Cardiac fibroblast (primary cell): ENCODE measurements at places on chromosomes 11 and 22.

DNA sequence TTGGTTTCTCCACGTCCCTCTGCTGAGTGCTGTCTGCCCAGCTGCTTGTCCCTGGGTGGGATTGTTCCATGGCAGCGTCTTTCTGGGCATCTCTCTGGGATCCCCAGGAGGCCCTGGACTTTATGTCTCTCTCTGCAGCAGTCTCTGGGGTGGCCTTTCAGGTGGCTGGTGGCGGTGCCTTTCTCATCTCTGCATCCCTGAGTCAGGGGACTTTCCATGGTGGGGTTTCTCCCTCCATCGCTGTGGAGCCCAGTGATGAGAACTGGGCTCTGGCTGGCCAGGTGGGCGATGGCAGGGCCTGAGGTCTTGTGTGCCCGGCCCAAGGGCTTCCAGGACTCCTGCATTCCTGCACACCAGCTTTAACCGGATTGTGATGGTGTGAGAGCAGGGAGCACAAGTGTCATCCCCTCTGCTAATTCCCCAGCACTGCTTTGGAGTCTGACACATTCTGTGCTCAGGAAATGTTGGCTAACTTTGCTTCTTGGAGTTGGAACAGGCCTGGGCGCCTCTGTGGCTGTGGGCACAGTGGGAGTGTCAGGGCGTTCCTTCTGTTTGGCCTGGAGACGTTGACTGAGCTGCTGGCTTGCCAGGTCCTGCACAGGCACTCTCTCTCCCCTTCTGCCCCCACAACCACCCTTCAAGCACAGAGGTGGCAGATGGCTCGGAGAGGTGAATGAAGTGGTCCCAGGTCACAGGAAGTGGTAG is 27.9 kb downstream of the FAM83F start:
- DNase-seq: no peak

DNA sequence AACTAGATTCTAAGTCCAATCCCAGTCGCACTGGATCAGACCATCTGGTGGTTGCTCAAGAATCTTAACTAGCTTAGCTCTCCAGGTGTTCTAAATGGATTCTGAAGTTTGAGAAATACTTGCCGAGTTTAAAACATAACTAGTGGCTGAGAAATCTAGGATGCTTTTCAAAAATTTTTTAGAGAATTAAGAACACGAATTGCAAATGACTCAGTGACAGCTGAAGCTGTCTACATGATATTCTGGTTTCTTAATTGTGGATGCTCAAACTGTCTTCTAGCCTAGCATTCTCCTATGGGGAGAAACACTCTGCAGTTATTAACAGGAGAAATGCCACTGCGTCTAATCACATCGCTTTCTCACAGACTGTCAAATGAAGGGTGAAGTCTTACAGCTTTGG is 20.2 kb upstream of the TP53AIP1 start:
- no peak for DNase-seq

GRCh38 chr11:65575568-65576231 is at the start of gene EHBP1L1:
Gene EHBP1L1 (plus strand): TSS chr11:65576053. CDS start chr11:65576303, 250 bp downstream.
- peak; percentile 58 for DNase-seq

- no peak for DNase-seq
Measured at GRCh38 chr11:77470504-77470903, 3.4 kb downstream of the PAK1 start.

DNA sequence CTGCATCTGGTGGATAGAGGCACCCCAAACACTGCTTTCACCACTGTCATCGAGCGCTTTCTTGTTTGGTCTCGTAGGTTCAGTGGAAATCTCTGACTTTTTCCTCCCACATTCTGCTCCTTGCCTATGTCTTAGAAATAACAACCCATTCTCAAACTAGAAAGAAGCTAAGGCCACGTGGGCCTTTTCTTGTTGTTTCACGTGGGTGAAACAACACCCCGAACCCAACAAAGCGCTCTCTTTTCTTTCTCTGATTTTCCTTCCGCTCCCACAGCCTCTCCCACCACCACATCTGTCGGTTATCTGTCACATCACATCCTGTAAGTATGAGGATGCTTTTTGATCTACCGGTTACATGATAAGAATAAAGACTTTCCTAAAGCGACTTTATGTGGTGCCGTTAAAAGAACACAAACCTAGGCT is 77.1 kb downstream of the LINC01488 start:
- no peak for DNase-seq

DNA sequence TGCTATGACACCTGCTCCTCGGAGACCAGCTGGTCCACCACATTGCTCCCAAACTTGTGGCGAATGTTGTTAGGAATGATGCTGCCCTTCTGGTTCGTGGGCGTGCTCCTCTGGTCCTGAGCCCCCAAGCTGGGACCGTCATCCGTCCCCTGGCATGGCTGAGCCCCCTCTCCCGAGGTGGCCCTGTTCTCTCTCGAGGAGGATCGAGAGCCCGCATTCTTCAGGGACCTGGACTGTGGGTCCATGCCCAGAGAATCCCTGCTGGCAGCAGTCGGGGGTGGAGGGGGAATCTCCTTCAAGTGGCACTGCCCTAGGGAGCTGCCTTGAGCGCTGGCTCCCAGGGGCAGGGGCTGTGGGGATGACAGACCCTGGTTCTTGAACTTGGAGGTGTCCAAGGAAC is 17.4 kb downstream of the TST start:
- DNase-seq: no peak

DNA sequence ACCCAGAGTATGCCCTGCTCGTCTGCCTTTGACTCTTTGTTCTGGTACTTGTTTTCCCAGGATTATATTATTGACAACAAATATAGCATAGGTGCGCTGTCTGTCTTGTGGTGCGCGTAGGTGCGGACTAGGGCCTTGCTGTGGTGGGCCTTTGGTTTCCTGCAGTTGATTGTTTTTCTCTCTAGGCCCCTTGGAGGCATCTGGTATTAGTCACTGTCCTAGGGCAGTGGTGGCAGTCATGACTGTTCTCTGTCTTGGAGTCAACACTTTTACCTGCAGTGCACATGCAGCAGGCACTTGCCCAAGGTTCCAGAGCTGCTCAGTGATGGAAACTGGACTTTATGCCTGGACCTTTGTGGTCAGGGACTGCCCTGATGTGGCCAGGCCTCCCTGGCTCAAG is 18.6 kb downstream of the PPP6R2 start:
- no peak for DNase-seq

DNA sequence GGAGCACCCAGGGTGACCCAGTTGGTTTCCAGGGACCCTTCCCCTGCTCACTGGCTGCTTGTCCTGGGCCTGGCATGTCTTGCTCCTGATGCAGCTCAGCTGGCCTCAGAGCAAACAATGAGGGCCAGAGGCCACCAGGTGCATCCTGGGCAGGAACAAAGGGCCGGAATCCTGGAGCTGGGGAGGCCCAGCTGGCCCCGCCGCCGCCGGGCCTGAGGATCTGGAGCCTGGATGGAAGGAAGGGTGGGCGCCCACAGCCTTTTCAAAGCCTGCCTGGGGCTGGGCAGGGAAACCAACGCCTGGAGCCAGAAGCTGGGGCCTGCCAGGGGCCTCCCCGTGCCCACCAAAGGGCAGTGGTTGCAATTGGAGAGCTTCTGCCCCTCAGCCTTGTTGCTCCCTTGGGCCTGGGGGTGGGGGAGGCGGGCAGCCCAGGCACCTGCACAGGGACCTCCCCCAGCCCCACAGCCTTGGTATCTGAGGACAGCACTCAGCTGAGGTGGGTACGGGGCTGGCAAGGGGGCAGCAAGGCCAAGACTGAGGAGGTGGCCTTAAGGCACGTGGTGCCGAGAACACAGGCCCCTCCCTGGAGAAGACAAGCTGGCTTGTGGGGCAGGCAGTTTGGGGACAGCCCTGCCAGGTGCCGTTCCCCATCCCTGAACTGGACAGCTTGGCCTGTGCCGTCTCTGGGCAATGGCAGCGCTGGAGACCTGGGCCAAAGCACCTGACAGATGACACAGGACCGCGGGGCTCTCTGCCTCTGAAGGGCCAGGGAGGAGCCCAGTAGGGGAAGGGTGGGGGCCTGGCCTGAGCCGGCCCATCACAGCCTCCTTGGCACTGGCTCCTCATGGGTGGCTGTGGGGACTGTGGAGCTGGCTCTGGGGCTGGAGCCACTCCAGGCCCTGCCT is 7.1 kb upstream of the ADORA2A start:
- DNase-seq: no peak

DNA sequence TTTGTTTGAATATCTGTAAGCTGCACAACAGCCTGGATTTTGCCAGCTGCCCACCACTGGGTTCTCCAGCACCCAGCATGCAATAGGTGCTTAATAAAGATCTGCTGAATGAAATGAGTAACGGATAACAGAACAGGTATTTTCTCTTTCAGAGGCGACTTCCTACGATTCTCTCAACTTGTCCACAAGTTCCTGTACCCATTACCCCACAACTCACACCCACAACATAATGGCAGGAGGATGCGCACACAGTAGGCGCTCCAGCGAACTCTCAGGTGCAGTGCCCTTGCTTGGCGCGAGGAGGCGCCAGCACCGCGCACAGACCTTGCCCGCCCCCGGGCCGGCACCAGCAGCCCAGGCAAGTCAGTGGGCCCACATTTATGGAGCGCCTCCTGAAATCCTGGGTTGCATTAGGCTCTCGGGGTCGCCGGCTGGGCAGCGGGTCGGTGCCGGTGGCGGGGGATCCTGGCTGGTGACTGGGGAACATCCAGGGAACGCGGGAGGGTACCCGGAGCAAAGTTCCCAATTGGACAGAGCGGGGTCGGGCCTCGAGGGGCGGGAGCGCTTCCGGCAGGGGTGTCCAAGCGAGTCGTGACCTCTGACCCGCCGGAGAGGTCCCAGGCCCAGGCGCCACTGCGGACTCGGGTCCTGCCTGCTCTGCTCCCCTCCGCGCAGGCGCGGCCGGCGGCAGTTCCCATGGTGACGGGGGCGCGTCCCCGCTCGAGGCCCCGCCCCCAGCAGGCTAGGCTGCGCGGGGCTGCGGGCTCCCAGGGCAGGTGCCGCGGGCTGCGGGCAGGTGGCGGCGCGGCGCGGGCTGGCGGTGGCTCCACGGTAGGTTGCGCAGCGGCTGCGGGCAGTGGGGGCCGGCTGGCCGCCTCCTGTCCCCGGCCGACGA is at the start of gene KIAA1671:
KIAA1671 (plus strand) TSS at position 775 of the 895 bp plus-strand sequence. CDS start 75,284 bp downstream, outside the sequence.
- DNase-seq: peak; percentile 67

DNA sequence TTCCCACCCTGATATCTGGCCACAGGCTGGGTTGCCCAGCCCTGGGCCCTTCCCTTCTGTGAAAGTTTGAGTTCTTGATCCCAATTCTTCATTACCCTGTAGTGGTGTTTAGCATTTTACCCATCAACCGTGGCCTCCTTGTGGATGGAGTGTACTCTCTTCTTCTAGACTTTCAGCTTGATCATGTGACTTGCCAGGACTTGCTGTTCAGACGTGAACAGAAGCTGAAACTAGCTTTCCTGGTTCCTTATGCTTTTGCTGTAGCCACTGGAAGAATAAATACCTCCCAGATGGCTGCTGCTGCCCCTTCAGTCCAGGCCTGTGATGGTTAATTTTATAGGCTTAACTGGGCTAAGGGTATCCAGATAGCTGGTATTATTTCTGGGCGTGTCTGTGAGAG is 32.7 kb upstream of the DAGLA start:
- DNase-seq: no peak

- DNase-seq: no peak
Measured at GRCh38 chr11:49302360-49302759, 94.0 kb upstream of the FOLH1 start.

DNA sequence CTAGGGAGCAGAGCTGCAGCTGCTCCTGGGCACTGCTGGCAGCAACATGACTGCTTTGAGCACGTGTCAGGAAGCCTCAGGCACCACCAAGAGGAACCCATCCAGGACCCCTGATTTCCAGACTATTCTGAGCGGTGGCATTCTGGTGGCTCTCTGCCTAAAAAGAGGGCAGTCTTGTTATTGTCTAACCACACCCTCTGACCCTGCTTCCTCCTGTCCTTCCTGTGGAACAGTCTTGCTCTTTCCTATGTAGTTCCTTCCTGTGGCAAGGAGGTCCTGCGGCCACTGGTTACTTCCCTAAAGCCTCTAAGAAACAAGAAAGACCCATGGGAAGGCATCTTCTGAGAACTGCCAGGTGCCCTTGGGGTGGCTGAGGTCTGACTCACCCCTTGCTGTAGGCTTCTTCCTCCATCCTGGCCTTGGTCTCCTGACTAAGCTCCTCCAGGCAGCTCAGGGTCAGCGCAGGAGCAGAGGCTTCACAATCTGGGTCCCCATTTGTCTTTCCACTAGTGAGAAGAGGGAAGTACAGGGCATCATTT is 13.1 kb upstream of the LYVE1 start:
- DNase-seq: peak; percentile 56

GRCh38 chr11:121557348-121557747 is 104.6 kb upstream of the SORL1-AS1 start:
- no peak for DNase-seq

GRCh38 chr11:126063507-126063852 is 814 bp upstream of the CDON start:
- DNase-seq: no peak

DNA sequence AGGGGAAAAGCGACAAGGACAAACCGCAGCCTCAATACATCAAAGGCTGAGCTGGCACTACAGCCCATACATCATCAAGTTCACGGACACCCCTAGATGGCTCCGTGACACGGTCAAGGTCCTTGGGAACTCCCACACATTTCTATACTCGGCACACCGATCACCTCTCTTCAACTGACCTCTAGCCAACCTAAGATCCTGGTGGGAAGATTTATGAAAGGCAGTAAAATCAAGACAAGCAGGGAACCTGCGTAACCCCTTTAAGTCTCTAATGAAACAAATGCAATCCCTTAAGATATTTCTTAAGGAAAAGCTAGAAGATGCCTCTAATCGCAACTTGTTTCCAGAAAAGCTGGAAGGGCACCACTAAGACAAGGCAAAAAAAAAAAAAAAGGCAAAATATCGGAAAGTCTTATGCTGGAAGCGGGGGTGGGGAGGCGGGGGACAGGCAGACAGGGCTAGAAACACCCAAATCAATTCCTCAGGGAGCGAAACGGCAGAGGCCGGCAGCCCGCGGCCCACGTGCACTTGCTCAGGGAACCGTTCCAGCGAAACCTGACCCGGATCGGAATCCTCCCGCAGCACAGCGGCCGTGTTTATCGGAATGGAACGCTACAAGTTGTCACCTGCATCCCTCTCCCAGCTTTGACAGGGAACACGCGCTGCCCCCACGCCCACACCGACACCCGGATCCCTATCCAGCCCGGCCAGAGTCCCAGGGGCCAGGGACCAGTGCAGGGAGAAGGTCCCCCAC is 1.4 kb downstream of the ARHGAP20 start:
- DNase-seq: peak; percentile 28

DNA sequence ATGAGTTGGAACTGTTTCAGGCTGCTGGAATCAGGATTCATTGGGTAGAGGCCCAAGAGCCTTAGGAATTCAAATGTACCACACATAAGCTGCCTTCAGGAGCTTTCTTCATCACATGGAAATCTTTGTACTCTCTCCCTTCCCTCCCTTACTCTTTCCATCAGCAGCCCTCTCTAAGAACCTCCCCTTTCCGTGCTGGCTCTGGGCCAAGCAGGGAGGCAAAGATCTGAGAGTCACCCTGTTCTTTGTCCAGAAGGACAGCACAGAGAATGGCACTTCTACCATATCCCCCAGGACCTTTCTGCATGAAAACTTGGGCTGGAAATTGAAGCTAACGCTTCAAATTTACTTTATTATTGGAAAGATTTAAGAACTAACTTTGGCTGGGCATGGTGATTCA is 20.7 kb upstream of the TPBGL start:
- DNase-seq: no peak

- DNase-seq: no peak
Measured at GRCh38 chr11:44203270-44204043, 106.5 kb downstream of the ALX4 start.

GRCh38 chr11:67651976-67652781 is 1.6 kb upstream of the ACY3 start:
- no peak for DNase-seq

- no peak for DNase-seq
Measured at GRCh38 chr22:50604256-50605001, 3.8 kb downstream of the MAPK8IP2 start.

- DNase-seq: no peak
Measured at GRCh38 chr11:84381666-84382065, 1095.5 kb upstream of the CCDC90B start.
